ENCODE measurements at places on chromosomes 7 and 10.

DNA sequence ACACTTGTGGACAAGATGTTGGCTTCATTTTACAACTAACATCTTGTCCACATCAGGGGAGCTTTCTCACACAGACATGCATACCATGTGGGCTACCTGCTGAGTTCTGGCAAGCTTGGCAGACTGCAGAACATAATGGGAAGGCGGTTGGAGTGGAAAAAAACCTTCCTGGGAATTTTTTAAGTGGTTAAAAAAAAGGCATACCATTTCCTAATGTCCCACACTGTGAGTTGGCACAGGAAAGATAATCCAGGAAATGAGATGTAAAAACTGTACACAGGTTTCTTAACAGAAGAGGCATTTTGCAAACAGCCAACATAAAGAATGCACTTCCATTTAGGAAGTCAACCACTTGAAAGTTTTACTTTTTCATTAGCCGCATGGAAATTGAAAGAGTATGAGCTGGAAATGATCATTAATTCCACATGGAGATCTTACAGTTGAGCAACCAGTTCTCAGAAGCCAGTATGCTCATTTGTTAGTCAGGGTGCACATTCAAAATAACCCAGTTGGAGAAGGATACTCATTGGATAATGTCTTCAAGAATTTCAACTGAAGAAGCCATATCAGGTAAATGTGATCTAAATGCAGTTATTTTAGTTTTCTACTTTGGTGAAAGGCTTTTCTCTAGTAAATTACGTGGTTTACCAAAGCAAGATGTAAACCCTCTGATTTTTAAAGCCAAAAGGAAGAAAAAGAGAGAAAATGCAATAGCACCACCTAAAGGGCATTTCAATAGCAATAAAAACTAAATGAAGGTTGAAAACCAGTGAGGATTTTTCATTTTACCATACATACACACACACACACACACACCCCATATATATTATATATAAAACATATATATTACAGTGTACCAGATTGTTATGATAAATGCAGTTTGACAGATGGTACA, 194.0 kb downstream of the TAX1BP1 start:
- no peak for DNase-seq

GRCh38 chr10:96716390-96716789, 3.9 kb downstream of the PIK3AP1 start:
- DNase-seq, result no peak

DNA sequence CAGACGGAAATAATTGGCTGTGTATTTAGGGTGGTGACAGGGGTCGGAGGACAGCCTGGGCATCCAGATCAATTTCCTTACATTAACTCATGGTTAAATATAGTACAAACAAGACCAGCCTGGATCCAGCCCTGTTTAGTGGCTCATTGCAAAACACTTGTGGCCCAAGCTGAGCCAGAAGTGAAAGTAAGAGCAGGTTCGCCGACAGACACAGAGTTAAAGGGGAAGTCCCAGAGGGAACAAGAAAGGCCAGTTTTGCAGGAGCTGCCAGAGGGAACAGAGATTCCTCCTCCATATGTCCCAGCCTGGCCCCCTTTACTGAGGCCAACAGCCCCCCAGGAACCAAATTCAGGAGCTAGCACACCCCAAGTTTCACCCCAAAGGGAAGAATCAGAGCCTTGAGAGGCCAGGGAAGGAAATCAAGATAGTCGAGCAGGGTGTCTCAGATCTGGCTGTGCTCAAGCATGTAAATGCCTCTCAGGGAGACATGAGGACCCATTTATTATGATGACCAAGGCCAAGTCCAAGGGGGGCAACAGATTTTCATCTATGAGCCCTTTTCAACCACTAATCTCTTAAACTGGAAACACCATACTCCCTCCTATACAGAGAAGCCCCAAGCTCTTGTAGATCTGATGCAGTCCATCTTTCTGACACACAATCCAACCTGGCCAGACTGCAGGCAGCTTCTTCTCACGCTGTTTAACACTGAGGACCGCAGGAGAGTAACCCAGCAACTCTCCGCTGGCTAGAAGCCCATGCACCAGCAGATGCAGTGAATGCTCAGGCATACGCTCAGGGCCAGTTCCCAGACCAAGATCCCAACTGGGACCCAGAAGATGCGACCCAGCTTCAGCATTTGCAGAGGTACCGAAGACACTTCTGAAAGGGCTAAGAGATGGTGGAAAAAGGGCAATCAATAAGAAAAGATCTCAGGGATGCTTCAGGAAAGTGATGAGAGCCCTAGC, 15.9 kb upstream of the ADCK2 start:
- DNase-seq, result no peak

- DNase-seq, result no peak
Measured at GRCh38 chr7:134350709-134351108, 34.0 kb upstream of the SLC35B4 start.

DNA sequence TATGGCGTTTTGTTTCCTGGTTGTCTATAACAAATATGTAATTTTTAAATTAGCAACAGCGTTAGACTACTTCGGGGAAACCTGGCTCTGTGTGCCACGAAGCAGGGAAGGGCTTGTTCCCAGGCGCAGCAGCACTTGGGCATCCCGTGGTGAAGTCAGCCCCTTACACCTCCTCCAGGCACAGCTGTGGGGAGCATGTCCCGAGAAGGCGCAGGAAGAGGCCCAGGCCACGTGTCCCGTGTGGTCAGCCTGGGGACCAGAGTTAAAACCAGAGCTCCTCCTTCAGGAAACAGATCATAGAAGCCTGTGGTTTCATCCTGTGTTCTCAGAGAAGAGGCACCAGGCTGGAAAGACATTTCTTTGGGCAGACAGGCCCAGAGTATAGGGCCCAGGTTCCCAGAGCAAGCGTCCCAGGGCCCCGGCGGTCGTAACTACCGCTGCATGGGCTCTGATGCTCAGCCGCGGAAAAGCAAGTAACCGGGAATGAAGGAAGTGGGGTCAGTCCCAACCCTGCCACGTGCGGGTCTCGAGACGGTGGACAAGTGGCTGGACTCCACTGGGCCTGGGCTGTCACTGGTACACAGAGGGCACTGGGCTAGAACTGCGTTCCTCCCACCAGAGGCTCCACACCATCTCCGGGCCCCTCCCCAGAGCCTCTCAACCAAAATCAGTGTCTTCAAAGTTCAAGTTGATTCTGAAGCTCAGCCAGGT, 7.1 kb downstream of the NUDT1 start:
- no peak for DNase-seq

DNA sequence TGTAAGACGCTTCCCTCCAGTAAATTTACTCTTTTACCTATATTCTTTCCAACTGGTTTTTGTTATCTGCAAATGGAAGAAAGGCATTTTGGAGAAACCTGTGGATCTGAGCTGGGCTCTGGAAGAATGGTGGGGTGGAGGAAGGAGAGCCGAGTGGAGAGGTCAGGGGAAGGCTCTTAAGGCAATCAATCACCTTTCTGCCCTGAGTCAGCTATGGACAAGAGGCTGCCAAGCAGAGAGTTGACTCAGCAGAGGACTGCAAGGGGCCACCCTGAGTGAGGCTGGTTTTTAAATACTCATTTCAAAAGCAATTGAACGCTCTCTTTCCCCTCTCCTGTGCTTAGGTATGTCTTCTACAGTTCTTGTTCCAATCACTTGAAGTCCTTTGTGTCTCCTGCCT, 81.8 kb downstream of the SPAG6 start:
- DNase-seq, result no peak

DNA sequence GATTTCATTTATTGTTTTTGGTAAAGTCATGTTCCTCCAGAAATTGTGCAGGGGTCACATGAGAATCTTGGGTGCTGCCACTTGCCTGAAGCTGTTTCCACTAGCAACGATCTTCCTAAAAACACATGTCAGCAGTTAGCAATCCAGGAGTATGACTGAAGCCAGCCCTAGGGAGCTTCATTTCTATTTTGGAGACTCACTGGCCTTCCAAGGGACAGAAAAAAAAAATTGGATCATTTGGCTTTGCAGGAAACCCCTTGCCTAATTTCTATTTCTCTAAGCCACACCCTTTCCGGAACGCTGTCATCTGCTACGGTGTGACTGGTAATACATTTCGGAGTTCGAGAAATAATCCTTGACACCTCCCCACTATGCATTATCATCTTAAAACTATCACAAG, 204.7 kb downstream of the TAX1BP1 start:
- DNase-seq, result no peak

GRCh38 chr10:33291053-33291592, 43.3 kb downstream of the NRP1 start:
- no peak for DNase-seq

- DNase-seq, result no peak
Measured at GRCh38 chr7:26334166-26334859, 42.7 kb downstream of the SNX10 start.

DNA sequence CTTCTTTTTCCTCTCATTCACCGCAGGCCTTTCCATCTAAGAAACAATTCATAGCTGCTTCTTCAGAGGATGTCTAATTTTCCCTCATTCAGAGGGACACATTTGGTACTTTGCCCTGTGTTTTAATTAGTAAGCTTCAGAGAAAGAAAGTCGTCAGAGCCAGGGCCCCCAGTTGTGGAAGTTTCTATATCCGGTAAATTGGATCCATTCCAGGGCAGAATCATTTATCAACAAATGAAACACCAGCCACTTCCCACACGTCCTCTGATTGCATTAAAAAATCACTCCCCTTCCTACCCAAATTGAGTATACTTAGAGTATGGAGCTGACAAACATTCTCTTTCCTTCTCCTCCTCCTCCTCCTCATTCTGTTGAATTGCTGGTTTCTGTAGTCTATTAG, 205.8 kb upstream of the HDAC9 start:
- no peak for DNase-seq

DNA sequence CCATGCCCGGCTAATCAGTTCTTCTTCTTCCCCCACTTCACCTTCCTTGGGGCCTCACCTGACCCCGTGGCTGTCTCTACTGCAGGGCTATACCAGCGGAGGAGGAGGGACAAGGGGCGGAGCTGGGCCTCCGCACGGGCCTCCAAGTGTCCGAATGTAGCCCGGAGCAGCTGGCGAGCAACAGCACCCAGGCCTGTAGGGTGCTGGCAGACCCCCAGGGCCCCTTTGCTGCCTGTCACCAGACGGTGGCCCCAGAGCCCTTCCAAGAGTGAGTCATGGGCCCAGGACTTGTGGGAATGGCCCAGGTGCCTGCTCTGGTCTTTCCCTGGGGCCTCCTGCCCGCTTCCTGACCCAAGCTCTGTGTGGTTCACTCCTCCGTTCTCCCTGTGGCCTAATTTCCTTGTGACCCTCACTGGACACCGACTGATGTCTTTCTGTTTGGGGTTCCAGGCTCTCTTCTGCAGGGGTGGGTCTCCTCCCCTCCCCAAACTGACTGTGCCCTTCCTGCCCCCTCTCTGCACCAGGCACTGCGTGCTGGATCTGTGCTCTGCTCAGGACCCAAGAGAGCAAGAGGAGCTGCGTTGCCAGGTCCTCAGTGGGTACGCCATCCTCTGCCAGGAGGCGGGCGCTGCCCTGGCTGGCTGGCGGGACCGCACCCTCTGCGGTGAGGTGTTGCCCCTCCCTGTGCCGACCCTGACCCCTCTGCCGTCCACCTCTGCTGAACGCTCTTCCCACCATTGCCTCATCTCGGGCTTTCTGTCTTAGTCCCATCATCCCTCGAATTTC, 35.2 kb downstream of the EPHB4 start:
- DNase-seq, result no peak

GRCh38 chr10:124175701-124176348, 82.4 kb upstream of the CHST15 start:
- no peak for DNase-seq

- DNase-seq, result no peak
Measured at GRCh38 chr7:41885078-41885477, 182.2 kb upstream of the INHBA start.

- no peak for DNase-seq
Measured at GRCh38 chr10:59177031-59177797, 771 bp downstream of the PHYHIPL start.

DNA sequence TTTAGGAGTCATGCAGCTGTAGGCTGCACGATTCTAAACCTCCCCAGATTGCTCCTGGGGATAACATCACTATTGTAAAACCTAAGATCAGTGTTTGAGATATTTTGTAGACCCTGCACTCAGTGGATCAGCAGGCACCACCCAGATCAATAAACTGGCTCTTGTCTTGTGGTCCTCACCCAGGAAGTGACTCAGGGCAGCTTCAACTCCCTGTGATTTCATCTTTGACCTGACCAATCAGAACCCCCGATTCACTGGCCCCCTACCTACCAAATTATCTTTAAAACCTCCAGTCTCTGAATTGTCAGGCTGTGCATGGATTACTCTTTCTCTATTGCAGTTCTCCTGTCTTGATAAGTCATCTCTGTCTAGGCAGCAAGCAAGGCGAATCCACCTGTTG, 25.7 kb downstream of the ARL5B start:
- no peak for DNase-seq

DNA sequence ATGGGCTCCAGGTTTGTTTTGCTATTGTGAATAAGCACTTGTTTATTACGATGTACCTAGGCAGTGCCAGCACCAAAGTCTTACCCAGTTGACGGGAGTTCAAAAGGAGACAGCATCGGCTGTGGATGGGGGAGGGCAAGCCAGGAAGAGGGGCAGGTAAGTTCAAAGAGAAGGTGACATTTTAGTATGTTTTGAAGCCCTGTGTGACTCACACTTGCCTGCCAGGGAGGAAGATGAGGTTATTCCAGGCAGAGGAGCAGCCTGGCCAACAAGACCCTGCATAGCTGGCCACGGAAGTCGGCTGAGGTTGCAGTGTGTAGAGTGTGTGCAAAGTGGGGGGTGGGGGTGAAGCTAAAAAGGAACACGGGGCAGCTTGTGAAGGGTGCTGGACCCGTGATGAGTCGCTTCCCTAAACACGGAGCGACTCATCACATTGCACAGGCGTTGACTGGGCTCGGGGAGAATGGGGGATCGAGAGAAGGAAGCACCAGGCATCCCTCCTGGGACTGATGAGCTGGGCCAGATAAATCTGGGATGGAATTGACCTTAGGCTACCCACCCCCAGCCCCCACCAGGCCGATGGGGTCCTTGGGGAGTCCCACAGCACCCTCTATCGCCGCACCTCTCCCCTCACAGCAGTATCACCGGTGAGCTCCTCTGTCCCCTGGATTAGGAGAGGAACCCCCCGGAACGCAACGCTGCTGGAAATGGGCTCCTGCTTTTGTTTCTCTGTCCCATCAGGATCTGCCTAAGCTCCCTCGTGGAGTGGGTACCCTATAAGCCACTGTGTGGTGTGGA, 97.9 kb upstream of the IKZF1 start:
- peak; percentile 57 for DNase-seq

DNA sequence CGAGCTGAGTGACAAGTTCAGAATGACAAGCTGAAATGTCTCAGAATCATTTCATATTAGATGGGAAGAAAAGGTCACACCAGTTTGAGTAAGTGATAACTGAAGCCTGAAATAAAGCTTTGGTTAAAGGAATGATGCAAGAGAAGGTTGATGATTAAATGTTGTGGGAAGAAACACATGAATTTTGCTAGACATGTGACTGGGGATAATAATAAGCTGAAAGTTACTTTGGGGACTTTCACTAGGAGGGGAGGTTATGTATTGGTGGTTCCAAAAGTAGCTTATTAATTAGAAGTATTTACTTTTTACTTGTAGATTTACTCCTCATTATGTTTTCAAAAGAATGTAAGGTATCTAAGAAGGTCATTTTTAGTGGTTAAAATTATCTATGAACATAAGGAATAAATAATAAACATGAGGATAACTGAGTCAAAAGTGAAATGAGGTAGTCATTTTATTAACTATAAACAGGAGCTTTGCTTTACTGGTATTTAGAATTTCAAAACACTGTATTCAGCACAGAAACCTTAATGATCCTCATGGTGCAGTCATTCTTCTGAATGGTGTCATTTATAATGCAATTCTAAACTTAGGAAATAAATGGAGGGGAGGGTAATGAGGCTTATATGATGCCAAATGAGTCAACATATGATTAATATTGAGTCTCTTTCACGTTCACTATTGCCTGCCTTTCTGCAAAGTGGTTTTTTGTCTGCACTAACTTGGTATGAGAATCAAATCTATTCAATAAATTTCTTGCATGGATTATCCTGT, 63.7 kb downstream of the PRKG1 start:
- DNase-seq, result no peak
